ENCODE measurements at places on chromosomes 16 and 17. TPM values are rescaled to one million over a fixed set of nuclear protein-coding genes. Genes with fewer than 3 reads are reported as not detected.

- no peak for DNase-seq
Observed at GRCh38 chr17:6996256-6997011, 585 bp downstream of the ALOX12 start.

GRCh38 chr16:58085584-58086251, 43.5 kb downstream of the CFAP20 start:
- no peak for DNase-seq

DNA sequence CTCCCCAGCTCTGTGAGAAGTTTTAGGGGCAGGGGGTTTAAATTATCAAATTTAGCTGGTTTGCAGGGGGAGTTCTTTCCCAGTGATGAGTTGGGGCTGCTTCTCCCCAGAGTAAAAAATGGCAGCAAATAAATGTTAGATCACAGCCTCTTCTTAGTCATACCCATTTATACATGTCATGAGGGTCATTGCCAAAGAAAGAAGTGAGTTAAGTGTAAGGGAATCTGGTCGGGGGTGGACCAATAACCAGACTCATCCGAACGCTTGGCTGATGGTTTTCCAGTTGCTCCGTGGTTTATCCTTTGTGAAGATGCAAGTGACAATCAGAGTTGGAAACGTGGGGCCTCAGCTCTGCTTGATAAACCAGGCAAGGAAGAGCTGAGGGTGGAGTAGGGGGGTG, 87.1 kb downstream of the PLXDC1 start:
- peak; percentile 98 for DNase-seq

DNA sequence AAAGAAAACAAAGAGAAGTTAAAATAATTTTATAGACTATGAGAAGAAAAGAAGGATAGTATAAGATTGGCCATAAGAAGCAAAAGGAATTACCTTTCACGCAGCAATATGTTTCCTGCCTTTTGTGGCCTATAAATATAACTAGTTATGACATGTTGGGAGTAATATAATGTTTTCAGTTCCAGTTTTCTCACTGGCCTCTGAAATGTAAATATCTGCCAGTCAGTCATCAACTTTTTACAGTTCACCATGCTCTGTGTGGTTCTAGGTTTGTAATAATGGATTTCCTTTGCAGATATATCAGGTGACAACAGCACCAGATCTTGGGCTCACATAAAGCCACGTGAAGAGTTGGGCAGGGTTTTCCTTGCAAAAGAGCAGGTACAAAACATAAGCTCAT, 94.3 kb downstream of the ABCA8 start:
- DNase-seq = no peak

DNA sequence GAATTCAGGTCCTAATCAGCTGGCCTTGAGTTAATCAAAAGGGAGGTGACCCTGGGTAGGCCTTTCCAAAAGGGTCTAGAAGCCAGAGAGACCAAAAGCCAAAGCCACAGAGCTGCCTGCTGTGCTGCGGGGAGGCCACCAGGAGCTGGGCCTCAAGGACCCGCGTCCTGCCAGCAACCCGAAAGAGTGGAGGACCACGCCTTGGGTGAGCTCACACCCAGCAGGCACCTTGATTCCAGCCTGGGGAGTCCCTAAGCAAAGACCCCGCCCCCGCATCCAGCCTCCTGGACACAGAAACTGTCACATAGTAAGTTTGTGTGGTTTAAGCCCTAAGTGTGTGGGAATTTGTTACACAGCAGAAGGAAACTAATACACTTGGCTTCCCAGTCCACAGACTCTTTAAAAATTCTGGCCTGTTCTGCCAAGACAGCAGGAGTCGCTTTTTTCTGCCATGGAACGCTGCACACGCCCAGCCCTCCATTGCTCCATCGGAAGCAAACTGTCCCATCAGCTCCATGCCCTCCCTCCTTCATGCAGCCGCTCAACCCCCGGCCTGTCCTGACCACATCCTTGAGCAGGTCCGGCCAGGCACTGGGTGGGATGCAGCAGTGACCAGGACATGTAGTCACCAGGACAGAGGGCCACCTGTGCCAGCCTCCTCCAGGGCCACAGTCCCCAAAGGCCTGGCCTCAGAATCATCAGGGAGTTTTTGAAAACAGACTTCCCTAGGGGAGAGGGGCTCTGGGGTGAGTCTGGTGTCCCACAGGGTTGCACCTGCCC, 20.9 kb upstream of the RASD1 start:
- no peak for DNase-seq

GRCh38 chr17:49995055-49995738, at the start of gene DLX3:
DLX3 (minus strand) TSS chr17:49995224; CDS start chr17:49994998, 226 bp downstream.
- peak; percentile 91 for DNase-seq

GRCh38 chr17:76725580-76726230, 701 bp downstream of the JMJD6 start:
- DNase-seq = peak; percentile 72

- no peak for DNase-seq
Observed at GRCh38 chr17:45883063-45883462, 11.3 kb upstream of the MAPT start.

- peak; percentile 71 for DNase-seq
Observed at GRCh38 chr17:1241929-1242328, 28.3 kb upstream of the BHLHA9 start.

DNA sequence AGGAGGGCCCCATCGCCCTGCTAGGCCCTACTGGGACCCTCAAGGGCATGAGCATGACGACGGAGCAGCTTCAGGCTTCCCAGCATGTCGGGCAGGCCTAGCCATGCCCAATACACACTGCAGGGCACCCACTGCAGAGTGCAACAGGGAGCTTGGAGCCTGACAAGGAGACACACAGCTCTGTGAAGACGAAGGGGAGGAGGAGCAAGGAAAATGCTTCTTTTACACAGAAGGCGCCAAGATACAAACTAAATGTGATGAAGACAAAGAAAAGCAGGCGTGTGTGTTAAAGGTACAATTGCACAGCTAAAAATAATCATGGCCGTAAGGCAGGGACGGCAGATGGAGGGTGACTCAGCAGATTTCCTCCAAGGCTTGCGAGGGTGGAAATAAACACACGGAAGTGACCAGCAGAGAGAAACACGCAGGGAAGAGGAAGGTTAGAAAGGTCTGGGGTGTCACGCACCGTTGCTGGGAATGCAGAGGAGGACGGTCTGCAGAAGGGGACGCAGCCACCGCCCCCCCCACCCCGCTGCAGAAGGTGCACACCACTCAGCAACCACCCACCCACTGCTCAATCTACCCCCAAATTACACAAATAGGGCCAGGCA, 108.5 kb downstream of the ZNF778 start:
- peak; percentile 92 for DNase-seq

DNA sequence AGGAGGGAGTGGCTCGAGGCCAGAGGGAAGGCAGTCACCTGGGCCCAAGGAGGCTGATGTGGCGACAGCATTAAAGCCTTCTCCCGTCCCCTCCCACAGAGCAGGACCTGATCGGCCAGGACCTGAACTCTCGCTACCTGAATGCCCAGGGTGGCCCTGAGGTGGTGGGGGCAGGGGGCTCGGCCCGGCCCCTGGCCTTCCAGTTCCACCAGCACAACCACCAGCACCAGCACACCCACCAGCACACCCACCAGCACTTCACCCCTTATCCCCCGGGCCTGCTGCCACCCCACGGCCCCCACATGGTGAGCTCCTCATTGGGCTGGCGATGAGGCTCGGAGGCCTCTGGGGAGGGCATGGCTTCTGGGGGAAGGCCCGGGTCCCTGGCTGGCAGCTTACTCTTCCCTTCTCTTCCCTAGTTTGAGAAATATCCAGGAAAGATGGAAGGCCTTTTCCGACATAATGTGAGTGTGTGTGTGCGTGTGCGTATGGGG, 6.4 kb downstream of the FBRS start:
- no peak for DNase-seq

GRCh38 chr17:3503285-3503684, 27.5 kb downstream of the ASPA start:
- no peak for DNase-seq

DNA sequence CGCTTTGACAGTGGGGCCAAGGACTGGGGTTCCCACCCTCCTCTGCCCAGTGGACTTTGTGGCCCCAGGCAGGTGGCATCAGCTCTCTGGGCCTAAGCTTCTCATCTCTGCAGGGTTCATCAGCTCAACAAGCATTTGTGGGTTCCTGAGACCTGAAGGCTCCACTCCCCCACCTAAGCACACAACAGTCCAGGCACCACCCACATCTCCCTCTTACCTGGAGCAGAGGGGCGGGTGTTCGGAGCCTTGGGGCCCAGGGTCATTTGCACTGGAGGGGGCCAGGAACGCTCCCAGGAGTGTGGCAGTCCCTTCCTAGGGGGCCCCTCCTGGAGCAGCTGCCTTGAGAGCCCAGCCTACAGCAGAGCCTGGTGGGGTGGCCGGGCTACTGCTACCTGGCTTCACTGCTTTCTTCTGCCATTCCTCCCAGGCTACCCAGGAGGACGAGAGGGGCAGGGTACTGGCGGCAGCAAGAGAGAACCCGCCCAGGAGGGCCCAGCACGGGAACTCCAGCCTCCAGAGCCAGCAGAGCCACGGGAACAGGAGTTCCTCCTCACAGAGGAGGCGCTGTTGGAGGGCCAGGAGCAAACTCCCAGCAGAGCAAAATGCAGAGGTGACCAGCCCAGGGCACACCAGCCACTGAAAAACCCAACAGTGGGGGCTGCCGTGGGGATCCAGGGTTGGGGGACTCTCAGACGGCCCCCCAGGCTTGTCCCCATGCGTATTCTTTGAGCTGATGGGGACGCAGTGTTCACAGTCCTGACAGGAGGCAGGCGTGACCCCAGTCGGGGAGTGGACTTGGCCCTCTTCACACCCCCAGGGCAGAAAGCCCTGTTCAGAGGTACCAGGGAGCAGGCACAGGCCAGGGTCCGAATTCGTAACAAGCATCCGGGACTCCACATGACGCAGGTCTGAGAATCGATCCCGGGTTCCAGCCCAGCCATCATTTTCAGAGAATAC, 35.1 kb upstream of the SLC38A10 start:
- peak; percentile 24 for DNase-seq

DNA sequence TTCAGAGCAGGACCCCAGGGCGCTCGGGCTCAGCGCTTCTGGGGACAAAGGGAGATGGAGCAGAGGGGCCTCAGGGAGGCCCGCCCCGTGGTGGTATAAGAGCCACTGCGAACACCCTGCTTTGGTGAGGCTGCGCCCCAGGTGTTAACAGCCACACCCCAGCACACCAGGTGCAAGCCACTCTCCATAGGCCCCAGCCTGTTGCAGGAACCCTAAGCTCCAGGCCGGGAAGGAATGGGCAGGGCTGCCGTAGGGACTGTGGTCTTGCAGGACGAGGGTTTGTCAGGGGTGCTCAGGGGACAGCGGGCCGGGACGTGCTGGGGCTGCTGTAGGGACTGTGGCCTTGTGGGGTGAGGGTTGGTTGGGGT, 17.0 kb upstream of the SSTR5 start:
- DNase-seq = no peak

- no peak for DNase-seq
Observed at GRCh38 chr16:10708969-10709368, 14.2 kb upstream of the TEKT5 start.

DNA sequence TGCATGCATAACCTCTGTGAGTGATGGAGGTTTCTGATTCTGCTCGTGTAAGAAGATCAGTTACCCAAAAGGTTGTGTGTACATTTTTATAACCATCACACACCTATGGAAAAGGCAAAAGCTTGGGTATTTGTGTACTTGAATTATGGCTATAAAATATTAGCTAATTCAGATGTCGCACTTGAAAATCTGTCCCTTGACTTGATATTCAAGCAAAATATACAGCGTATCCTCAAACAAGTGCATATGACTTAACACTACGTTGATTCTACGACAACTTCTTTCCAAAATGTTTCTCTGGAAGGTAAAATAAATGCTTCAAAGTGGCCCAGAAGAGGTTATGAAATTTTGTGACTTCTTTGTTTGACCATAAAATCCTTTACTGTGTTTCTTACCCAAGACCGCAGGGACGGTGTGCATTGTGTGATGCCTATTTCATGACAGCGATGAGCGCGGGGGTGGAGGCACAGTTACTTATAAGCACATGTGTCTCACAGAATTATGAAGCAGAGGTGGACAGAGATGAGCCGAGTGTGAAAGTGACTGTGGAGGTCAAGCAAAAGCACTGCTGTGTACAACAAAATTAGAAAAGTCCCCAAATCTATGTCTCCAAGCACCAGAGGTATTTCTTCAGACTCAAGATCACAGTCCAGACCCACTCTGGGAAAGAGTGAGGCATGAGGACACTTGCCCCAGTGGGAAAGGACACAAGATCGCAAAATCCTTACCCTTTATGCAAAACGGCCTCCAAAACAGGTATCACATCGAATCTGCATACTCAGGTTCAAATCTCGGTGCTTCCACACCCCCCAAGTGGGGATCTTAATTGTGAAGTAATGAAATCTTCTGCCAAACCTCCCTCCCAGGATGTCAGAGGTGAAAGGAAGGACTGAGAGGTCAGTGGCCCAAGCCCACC, 4.1 kb upstream of the HOXB9 start:
- no peak for DNase-seq

GRCh38 chr17:48579760-48580554, 1.8 kb upstream of the HOXB4 start:
- no peak for DNase-seq

GRCh38 chr17:81659038-81659437, 2.7 kb upstream of the PDE6G start:
- no peak for DNase-seq

DNA sequence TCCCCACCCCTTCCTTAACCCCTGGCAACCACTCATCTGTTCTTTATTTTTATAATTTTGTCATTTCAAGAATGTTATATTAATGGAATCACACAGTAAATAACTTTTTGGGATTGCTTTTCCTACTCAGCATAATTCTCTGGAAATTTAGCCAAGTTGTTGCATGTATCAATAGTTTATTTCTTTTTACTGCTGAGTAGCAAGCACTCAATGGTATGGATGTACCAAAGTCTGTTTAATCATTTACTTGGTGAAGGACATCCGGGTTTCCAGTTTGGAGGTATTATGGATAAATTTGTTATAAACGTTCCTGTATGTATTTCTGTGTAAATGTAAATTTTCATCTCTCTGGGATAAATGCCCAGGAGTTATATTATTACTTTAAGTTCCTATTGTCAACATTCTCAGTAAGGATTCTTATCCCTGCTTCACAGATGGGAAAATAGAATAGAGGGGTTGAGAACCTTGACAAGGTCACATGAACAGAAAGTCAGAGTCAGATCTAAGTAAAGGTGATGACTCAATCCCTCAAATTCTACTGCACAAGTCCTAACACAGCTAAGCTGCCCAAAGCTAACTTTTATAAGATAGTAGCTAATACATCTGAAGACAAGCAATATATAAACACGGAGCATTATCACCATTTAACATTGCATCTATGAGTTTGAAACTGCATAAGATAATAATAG, 62.4 kb upstream of the MTMR4 start:
- no peak for DNase-seq

Gene CBX2
- total RNA-seq = 0.13 TPM

Gene TMEM235
- not detected for total RNA-seq

Gene HOXB9
- total RNA-seq = not detected

Gene KRTAP4-6
- total RNA-seq = not detected

Gene ALOXE3
- not detected for total RNA-seq

All from GM23248 (cell line).